ENCODE measurements at places on chromosomes 11 and 22. TPM values are rescaled to one million over a fixed set of nuclear protein-coding genes. Genes with fewer than 3 reads are reported as not detected.

DNA sequence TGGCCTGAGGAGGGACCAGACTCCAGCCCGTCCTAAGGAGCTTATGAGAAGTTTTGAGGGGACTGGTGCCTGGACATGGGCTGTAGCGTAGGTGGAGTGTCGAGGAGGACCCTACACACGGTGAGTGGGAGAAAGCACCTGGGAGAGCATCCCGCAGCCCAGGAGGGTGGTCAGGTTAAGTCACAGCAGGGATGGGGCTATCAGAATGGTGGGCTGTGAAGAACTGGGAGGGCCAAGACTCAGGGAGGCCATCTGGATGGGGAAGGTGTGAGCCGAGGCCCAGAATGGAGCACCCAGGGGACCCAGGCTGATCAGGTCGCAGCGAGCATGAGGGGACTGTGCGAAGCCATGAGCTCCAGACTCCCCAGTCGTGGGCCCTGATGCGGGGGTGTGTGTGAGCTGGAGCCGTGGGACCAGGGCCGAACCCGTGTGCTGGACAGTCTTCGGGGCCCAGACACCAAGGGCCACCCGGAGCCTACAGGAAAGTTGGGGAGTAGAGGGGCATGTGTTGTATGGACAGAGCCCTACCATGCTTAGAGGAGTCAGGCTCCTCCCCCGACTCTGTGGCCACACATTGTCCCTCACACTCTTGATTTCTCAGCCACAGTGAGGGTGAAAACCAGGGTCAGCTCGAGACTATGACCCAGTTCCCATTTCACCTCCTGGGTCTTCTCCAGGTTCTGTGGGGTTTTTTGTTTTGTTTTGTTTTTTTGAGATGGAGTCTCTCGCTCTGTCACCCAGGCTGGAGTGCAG lies 54.3 kb downstream of the BCR start:
- no peaks in the 10 kb centered on the region for H3K36me3 ChIP-seq
- no peaks in the 10 kb centered on the region for H3K27me3 ChIP-seq
- no peak overlapping the region for H3K27ac ChIP-seq
- H3K4me1 ChIP-seq: peaks cover 22% of the 10 kb centered on the region
- no peak overlapping the region for H3K4me3 ChIP-seq

DNA sequence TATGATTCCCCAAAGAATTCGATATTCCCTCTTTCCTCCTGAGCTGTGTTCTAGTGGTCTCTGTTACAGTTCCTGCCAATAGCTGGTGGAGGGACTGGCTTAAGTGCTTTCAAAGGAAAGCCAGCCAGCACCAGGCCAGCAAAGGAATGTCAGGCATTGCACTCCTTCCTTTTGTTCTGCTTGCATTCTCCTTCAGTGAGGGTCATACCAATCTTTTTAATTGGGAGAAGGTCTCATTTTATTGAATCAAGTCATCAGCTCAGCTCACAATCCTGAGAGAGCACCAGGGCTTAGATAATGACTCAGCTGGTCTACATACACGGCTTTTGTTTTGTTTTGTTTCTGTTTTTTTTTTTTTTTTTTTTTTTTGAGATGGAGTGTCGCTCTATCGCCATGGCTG lies 222.9 kb downstream of the NAV2 start:
- DNase-seq: no peak
- no peak overlapping the region for H3K27ac ChIP-seq
- no peaks in the 10 kb centered on the region for H3K4me1 ChIP-seq
- H3K27me3 ChIP-seq: no peaks in the 10 kb centered on the region
- H3K4me3 ChIP-seq: no peak overlapping the region
- H3K36me3 ChIP-seq: no peaks in the 10 kb centered on the region

The TRIM49 gene
- not detected for total RNA-seq

The DKK3 gene
- total RNA-seq: 235 TPM

DNA sequence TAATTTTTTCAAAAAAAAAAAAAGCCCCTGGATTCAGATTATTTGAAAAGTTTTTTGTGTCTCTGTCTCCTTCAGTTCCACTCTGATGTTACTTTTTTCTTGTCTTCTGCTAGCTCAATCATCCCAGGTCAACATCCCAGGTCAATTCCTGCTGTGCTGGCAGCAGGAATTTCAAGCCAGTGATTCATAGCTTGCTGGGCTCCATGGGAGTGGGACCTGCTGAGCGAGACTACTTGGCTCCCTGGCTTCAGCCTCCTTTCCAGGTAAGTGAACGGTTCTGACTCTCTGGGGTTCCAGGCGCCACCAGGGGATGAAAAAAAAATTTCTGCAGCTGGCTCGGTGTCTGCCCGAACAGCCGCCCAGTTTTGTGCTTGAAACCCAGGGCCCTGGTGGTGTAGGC lies 31.4 kb downstream of the PLAAT5 start:
- no peaks in the 10 kb centered on the region for H3K4me1 ChIP-seq
- H3K4me3 ChIP-seq: no peak overlapping the region
- no peak overlapping the region for H3K27ac ChIP-seq
- H3K36me3 ChIP-seq: no peaks in the 10 kb centered on the region

Measured in adrenal gland (tissue), 19 donors.